ENCODE measurements at places on chromosomes 11 and 22. TPM values are rescaled to one million over a fixed set of nuclear protein-coding genes. Genes with fewer than 3 reads are reported as not detected.
A peak's percentile ranks its signal among the peaks of the same experiment; 100 is the strongest.

The SLC37A4 gene
- total RNA-seq: 49.8 TPM

DNA sequence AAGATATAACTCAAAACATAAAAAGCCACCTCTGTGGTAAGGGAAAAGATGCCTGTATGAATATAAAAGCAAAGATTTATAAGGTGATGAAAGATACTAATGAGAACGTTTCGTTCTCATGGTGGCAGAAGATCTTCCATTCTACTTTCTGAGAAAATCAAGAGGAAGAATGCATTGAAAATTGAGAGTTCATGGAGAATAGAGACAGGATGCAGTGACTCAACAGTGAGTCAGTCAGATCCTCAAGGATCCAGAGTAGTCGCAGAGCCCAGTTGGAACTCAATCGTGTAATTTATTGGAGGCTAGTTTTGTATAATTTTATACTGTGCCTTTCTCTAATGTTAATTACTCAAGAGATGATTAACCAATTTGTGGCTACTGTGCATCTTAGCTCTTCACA lies 73.3 kb downstream of the ENTHD1 start:
- peak; percentile 18 for DNase-seq

The MPPED2 gene
- total RNA-seq: not detected

The HEPHL1 gene
- total RNA-seq: not detected

DNA sequence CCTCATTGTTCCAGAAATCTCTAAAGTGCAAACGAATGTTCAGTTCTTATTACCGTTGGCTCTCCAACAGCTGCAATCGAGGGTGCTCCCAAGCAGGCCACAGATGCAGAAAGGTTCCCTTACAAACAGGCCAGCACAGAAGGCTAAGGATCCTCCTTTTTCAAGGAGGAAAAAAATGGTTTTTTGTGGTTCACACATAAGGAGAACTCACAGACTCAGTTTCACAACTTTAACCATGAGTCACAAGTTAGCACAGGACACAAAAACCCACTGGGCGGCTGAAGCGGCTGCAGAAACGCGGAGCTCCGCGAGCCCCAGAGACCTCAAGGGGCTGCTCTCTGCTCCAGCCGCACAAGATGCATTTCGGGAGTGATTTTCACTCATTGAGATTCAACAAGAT lies 98.2 kb upstream of the PRR5 start:
- no peak for DNase-seq

DNA sequence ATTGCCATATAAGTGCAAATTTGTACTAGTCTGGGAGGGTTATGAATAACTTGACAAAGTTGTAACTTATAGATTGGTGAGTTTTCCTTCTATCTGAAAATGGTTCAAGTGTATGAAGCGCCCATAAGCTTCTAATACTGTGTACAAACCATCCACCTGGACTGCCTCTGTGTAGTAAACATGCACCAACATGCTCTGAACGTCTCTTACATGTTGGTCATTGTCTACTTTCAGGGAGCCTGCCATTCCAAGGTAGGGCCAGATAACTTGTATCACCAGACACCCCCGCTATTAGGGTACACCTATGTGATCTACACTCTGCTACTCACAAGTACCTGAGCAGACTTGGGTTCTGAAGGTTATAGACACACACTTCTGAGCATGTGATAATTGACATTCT lies 735.5 kb upstream of the API5 start:
- DNase-seq: no peak

The ARHGAP8 gene
- total RNA-seq: 67.5 TPM

DNA sequence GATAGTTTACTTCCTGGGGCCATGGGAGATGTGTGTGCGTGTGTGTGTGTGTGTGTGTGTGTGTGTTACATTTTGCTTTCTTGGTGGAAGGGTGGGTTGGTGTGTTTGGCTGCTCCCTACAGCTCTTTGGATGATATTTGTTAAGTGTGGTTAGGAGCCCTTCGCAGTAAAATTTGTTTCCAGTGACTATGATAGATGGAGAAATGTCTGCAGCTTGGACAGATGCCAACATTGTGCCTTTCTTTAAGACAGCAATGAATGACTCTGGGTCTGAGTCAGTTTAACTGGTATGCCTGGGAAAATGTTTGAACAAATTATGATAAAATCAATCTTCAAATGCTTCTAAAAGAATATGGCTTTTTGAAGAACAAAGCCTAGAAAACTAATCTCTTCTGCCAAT lies 102.7 kb upstream of the TRPC6 start:
- DNase-seq: peak; percentile 3

DNA sequence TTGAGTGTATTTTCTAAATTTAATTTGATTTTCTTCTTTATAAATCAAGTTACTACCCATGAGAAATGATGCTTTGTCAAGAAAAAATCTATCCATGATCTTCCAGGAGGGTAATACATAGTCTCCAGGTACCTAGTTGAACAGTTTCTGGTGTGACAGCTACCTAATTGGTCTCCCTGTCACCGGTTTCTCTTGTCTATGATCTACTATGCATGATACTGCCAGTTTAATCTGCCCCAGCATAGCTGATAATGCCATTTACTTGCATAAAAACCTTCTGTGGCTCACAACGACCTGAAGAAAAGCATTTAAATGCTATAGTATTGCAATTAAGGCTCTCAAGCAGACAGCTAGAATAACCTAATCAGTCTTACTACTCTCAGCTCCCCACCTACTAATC lies 349.5 kb downstream of the DLG2 start:
- DNase-seq: no peak

- DNase-seq: no peak
Measured at GRCh38 chr11:66561178-66561974, 7.0 kb downstream of the CTSF start.

- DNase-seq: no peak
Measured at GRCh38 chr11:75450826-75451821, 18.1 kb upstream of the KLHL35 start.

DNA sequence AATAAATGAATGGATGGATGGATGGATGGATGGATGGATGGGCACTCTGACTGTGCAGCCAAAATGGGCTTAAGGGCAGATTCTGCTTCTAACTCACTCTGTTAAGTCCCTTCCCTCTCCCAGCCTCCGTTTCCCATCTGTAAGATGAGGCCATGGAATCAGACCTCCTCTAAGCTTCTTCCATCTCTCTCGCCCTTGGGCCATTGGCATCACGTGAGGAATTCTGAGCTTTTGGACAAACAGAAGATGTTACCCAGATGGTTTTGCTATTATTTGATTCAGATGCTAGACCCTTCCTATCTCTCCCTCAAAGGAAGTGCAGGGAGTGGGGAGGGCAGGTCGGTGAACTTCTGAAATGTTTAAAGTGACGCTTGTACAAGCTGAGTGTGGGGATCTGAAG lies 4.0 kb upstream of the CYTH4 start:
- DNase-seq: no peak

DNA sequence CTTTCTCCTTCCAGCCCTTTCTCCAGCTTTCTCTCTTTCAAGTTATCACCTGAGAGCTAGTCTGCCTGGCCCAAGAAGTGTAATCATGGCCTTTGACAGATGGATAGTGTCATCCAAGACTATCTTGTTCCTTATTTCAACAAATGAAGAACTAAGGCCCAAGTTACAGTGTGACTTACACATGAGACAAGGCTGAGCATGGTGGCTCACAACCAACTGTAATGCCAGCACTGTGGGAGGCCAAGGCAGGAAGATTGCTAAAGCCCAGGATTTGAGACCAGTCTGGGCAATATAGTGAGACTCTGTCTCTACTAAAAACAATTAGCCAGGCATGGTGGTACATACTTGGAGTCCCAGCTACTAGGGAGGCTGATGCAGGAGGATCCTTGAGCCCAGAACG lies 3.7 kb upstream of the RANGAP1 start:
- DNase-seq: no peak

The CCDC85B gene
- total RNA-seq: 84.3 TPM

- no peak for DNase-seq
Measured at GRCh38 chr22:31826443-31826842, 72.6 kb downstream of the DEPDC5 start.

- DNase-seq: no peak
Measured at GRCh38 chr22:39527481-39527961, 5.0 kb downstream of the RPS19BP1 start.

DNA sequence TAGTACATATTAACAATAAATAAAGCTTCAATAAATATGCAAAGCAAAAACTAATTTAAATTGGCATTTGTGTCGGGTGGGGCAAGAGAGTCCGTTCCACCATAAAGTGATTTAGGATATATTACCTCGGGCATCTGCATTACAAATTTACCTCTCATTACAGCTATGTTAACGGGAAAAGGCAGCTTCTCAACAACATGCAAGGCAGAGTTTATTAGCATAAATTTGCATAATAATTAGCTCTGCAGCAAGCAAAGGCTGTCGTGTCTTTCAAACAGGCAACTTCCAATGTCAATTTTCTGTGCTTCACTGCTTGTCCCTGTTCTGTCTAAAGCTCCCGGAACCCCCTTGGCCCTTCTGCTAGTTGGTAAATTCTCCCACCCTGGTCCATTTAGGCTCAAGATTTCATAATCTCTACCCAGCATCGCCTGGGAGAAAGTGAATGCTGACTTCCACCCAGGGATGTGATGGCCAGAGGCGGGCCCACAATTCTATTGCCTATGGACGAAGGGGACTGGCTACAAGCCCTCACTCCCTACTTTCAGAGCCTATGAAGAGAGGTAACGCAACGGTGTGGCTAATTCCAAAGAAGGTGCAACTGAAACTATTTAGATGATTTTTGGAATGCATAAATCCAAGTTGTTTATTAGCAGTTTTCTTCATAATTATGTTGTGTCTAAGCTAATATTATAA lies 462.1 kb downstream of the OPCML start:
- no peak for DNase-seq

- DNase-seq: no peak
Measured at GRCh38 chr11:11261629-11262028, 91.4 kb downstream of the CSNK2A3 start.

The CAVIN3 gene
- total RNA-seq: 18.6 TPM

- DNase-seq: no peak
Measured at GRCh38 chr11:93458286-93458685, 84.9 kb downstream of the SMCO4 start.

DNA sequence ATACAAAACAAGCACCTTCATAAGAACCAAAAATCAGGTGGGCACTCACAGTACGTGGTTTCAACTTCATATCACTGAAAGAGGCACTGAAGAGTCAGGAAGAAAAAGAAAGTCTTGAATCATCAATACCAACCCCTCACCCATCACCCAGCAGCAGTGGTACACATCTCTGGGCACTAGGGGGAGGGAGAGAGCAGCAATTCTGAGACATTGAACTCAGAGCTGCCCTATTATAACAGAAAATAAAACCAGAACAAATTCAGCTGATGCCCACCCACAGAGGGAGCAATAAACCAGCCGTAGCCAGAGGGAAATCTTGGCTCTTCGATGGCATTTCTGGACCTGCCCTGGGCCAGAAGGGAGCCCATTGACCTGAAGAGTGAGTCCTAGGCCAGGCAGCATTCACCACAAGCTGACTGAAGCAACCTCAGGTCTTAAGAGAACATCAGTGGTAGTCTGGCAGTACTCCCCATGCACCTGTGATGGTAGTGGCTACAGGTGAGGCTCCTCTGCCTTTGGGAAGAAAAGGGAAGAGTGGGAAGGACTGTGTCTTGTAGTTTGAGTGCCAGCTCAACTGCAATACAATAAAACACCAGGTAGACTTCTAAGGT lies 42.2 kb upstream of the FAM181B start:
- peak; percentile 36 for DNase-seq

- peak; percentile 39 for DNase-seq
Measured at GRCh38 chr22:46036558-46037408, 59.8 kb upstream of the WNT7B start.

The GLYAT gene
- not detected for total RNA-seq

DNA sequence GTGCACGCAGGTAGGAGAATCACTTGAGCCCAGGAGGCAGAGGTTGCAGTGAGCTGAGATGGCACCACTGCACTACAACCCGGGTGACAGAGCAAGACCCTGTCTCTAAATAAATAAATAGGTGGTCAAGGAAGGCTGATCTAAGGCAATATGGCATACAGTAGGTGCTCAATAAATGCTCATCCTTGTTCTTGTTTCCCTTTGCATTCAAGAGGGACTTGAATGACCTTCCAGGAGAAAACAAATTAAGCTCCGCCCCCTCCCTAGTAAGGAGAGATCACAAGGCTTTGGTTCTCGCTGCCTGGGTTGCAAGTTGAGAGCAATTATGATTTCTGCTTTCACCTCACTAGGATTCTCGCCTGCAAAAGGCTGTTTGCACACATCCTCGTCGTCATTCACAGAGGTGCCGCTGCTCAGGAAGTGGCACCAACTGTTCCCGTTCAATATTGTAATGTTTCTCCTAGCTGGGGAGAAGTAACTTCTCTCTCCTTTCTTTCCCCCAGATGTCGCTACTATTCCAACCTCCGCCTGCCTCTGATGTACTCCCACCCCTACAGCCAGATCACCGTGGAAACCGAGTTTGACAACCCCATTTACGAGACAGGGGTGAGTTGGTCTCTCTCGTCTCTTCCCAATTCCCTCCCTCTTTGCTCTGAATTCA lies 51.8 kb upstream of the ASPHD2 start:
- no peak for DNase-seq

All from HCT116 (cell line).